ENCODE measurements at places on chromosomes 4 and X. TPM values are rescaled to one million over a fixed set of nuclear protein-coding genes. Genes with fewer than 3 reads are reported as not detected.

The IL2 gene
- total RNA-seq: not detected

The CLNK gene
- total RNA-seq: not detected

The POF1B gene
- 0.18 TPM for total RNA-seq

The RNF212 gene
- 17.9 TPM for total RNA-seq

The MTNR1A gene
- not detected for total RNA-seq

The FGF13 gene
- total RNA-seq: 10.4 TPM

The MSANTD1 gene
- 1.8 TPM for total RNA-seq

Data from sciatic nerve (tissue), 2 donors.